ENCODE measurements at places on chromosomes 7 and 10.

DNA sequence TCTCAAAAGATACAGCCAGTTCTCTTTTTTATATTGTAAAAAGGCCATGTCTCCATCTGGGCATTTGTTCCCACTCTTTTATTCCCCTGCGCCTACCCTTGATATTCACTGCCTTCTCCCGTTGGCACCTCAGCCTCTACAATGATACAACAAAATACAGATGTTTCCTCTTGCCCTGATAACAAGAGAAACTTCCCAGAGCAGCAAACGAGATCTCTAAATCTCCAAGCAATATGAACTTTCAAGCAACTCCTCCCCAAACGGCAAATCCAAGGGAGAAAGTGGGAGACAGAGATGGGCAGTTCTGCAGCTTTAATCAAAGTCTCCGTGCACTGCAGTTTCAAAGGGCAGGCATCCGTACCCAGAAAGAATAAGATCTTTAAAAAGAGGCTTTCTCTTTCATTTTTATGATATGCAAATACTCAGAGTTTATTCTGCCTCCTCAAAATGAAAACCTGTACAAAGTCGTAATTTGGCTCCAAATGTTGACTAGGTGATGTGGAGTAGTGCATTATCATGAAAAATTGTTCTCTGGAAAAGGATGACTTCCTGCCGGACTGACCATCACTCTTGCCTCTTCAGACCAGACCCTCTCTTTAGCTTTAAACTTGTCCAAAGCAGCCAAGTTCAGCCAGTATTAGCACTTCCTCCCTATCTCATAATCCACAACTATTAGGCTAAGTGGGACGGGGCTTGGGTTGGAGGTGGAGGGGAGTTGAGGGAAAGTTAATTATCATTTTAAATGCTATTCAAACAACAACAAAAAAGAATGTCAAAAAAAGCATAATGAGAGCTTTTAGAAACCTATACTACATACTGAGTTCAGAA lies 682 bp downstream of the HGF start:
- DNase-seq: no peak

- DNase-seq: no peak
These were observed 59.6 kb upstream of the GNA12 start for GRCh38 chr7:2903682-2904162.

- no peak for DNase-seq
These were observed 72.2 kb downstream of the ZNF783 start for GRCh38 chr7:149334219-149334618.

DNA sequence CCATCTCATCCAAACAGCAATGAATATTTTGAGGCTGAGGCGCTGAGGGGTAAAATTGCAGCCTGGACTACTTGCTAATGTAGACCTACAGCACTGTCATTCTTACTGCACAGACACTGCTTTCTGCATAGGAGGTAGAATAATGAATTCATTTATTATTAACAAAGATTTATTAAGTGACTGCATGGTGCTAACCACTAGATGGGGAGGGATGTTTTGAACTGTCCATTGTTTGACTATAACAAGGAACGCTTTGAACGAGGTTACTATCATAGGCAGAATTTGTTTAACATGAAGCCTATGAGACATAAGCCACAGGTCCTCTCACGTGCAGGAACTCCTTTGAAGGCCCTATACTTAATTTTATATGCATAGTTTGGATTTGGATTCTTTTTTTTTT lies 143.8 kb downstream of the CFTR start:
- no peak for DNase-seq

- DNase-seq: no peak
These were observed 37.1 kb downstream of the CAMK2B start for GRCh38 chr7:44288381-44288685.
